ENCODE measurements at places on chromosomes 7 and 10.

GRCh38 chr10:118768041-118768919, 13.5 kb upstream of the CACUL1 start:
- DNase-seq = no peak

- DNase-seq = no peak
Measured at GRCh38 chr7:41977151-41977651, 259.8 kb downstream of the GLI3 start.

DNA sequence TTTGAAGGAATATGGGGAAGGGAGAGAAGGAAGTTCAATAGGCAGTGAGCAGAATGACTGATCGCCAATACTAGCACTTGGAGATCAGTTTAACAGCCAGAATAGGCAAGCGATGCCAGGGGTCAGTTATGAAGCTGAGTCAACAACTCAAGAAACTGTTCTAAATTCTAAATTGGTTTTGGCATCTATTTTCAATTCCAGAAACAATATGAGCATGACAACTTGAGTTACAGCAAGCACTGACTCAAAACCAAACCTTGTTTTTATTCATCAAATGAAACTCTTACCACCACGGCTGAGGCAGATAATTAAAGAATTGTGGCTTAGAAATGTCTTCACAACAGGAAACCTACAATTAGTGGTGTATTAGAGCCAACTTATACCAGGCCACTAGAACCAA, 180.5 kb upstream of the ASAH2 start:
- DNase-seq = no peak

GRCh38 chr7:92648067-92648466, 57.9 kb upstream of the FAM133B start:
- no peak for DNase-seq

DNA sequence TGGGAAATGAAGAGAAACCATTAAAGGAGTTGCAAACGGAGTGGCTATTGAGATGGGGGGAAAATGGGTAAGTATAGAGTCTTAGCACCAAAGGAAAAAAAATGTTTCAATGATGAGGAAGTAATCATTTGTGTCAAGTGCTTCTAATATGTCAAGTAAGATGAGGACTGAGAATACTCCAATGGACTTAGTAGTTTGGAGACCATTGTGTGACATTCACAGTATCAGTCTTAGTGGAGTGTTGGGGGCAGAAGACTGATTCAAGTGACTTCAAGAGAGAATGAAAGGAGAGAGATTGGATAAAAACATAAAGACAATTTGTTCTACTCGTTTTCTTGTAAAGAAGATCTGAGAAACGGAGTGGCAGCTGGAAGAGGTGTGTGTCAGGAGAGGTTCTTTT, 88.6 kb upstream of the ARID5B start:
- no peak for DNase-seq

Measured in activated effector memory CD4-positive, alpha-beta T cell treated with Interleukin-2 at 50 U/mL for 16 hours (primary cell).